MCF 10A (cell line): ENCODE measurements at places on chromosomes 2 and 18. TPM values are rescaled to one million over a fixed set of nuclear protein-coding genes. Genes with fewer than 3 reads are reported as not detected.

DNA sequence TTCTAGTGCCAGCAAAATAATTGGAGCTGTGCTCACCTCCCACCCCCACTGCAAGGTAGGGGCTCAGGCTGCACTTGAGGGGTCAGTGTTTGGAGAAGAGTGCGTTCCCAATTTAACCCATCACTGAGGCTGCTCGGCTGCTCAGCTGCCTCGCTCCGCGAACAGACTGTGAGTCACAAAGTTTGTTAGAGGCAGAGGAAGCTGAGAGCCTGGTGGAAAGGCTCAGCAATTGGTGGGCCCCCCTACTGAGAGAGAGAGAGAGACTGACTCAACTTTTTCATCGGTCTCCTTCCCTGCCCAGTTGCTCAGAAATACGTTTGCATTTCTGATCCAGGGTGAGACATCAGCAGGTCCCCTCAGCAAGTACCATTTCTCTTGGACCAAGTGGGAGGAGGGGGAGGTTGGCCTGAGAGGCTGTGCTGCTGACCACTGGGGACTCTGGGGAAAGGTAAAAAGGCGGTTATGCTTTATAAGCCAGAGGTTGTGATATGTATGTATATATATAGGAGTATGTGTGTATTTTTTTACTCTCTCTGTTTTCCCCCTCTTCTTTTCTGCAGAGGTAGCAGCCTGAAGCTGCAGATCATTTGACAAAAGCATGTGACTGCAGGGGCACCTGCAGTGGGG is 1.5 kb downstream of the EFR3B start:
- peak; percentile 46 for DNase-seq

GRCh38 chr2:162343824-162344616 is at the start of gene GCA:
Gene GCA (plus strand): TSS chr2:162344132. CDS start chr2:162344249, 117 bp downstream.
- DNase-seq: peak; percentile 24

The SAG gene
- not detected in 2 replicates for total RNA-seq

The RAX gene
- not detected in 2 replicates for total RNA-seq
